CD4-positive, alpha-beta T cell treated with Interleukin-17A for 1 hour (primary cell): ENCODE measurements at places on chromosomes 2 and 18.

DNA sequence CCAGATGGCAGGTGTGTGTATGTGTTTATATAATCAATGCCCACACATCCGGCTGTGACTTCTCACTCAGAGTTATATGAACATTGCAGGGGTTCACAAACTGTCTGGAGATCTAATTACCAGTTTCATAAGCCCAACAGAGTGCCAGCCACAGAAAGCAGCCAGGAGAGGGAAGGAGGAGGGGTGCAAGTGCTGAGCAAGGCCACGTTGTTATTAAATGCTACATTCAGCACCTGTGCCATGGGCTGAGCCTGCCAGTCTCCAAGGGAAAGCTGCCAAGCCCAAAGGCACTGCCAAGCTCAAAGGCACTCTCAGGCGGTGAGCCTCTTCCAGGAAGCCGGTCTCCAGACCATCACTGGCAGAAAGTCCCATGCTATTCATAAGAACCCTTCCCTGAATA, 17.4 kb downstream of the XDH start:
- DNase-seq: no peak

GRCh38 chr18:5457462-5457957, 86.3 kb downstream of the EPB41L3 start:
- DNase-seq: no peak

GRCh38 chr2:177675825-177676224, 283.3 kb downstream of the AGPS start:
- DNase-seq: no peak

DNA sequence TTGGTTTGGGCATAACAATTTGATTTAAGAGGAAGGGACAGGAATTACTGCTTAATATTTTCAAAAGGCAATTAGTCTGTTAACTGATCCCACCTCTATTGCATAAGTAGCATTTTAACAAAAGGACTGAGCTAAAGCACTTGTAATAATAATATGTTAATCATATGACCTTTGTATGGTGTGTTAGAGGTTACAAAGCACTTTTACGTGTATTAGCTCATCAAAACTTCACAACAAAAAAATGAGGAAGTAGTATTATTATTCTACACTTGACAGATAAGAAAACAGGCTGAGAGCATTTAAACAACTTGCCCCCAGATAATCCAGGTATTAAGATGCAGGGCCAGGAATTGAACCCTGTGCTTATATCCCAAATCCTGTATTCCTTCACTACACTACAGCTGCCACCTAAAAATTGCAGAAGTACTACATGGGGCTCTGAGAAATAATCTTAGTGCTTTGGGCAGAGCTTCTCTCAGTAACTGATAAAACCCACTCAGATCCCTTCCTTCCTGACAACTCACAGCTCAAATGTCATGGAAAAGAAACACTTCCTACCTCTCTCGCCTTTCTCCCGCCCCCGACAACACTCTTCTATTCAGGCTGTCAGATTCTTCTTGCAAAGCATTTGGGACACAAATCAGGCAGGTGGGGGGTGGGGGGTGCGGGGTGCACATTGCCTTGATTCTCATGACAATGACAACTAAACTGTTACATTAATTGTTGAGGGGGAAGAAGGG, 20.7 kb upstream of the KCTD1 start:
- no peak for DNase-seq

- DNase-seq: no peak
Measured at GRCh38 chr18:31050635-31051034, 8.1 kb upstream of the DSC3 start.

DNA sequence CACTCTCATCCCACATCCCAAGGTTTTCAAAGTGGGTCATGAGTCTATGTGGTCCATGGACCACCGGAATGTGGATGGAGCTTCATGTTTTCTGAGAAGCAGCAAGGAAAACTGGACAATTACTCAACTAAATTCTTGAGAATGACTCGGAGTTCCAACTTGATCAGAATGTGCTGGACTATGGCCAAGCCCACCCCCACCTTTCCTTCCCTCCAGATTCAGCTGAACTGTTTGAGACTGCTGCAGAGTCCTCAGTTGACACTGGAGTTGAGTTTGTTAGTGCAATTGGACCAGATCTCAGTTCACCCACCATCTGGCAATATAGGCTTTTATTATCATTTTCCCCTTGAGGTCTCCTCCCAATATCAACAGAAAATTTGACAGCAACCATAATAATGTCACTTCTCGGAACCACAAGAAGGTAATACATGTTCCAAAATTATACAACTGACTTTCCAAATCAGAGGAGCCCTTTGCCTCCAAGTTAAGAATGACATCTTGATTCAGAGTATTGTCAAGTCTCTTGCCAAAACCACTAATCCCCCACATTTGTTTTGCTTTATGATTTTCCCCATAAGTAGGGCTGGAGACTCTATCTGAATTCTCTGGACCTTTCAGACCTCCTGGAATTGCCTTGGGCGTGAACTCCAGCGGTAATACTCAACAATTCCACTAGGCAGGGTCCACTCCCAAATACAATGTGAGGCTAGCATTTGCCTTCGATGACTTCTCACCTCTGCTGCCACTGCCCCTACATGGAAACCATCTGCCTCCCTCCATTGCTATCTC, 8.8 kb downstream of the COL4A4 start:
- no peak for DNase-seq

- DNase-seq: no peak
Measured at GRCh38 chr18:65202091-65202490, 548.7 kb upstream of the CDH7 start.

- no peak for DNase-seq
Measured at GRCh38 chr2:9757501-9758264, 85.6 kb upstream of the TAF1B start.

DNA sequence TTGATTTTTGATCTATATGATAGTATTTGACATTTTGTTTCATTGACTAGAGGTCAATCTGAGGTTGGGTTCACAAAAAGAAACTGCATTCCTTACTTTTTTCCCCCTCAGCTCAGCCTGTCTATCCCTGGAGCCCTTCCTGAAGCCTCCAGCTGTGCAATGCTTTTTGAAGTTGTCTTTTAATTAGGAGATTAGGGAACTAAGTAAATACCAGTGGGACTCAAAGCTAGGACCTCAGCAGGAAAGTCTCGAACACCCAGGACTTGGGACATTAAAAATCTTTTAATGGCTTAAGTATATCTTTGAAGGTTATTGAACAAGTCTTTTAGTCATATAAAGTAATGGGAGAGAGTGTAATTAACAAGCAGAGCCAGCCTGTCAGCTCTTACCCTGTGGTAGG, 220.2 kb downstream of the PDE11A start:
- DNase-seq: no peak

DNA sequence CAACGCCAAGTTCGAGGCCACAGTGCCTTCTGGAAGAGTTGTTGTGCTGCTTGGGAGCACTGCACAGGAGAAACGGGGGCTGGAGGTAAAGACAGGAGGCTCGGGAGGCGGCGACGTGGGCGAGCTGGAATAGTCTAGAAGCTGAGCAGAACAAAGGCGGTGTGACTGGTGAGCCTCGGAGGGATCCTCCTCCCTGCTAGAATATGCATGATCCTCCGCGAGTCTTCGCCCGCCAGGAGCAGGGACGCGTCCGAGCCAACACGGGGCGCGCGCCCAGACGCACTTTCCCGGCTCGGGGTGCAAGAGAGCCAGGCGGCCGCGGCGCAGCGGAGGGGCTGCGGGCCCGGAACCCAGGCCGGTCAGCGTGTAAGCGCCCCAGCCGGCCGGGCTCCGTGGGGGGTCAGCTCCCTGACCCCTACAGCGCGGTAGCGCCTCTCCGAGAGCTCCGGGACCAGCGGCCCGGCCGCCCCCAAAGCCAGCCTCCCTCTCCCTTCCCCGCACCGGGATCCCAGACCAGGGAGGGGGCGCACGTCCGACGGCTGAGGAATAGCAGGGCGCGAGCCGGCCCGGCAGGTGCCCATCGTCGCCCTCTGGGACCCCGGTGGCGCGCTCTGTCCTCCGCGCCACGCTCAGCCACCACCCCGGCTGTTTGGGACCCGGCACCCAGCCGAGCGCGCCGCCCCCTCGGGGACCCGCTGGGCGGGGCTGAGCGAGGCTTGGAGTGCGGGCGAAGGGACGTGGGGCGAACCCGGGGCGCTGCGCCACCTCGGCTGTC, 62.5 kb downstream of the GNAL start:
- DNase-seq: no peak

- no peak for DNase-seq
Measured at GRCh38 chr2:125386074-125386473, 1269.9 kb upstream of the GYPC start.

- DNase-seq: no peak
Measured at GRCh38 chr2:41400088-41400665, 647.6 kb upstream of the PKDCC start.

GRCh38 chr2:105775809-105776559, 31.3 kb downstream of the NCK2 start:
- peak; percentile 59 for DNase-seq

GRCh38 chr18:78642296-78642951, 337.2 kb upstream of the SALL3 start:
- DNase-seq: no peak

DNA sequence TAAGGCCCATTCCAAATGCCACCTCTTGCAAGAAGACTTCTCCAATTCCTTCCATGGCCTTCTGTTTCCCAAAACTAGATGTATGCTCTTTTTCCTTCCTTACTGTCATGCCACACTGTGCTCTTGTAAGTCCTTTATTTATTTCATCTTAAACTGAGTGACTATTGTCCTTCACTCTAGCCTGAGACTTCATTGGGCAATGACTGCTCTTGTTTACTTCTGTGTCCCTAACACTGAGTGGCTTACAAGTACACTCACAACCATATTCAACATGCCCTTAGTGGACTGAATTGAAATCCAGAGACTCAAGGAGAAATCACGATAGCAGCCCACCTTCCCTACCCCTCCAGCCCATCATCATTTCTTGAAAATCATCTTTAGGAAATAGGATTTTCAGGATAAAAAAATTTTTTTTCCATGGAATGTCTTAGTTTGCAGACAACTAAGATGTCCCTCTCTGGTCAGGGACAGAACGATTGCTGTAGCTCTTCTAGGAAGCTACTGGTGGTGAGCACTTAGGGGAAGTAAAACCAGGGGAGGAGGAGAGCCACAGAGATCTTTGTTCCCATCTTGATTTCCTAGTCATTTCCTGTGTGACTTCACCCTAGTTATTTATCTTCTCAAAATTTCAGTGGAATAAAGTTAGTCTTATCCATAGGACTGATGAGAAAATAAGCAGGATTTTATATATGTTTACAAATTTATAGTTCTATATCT, 80.7 kb downstream of the CYRIA start:
- DNase-seq: no peak

DNA sequence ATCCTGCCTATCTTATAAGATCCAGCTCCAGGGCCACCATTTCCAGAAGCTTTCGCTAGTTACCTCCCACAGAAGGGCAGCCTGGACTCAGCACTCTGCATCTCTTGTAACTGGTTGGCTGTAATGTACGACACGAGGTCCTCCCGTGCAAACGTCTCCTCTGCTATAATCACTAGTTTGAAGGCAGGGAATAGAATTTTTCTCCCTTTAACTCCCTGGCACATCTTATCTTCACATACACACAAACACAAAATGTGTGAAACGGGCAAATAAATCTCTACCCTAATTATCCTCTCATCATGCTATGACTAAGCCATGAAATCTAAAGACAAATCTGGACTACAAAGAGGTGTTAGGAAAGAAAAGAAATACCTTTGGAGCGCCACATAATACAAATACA, 36.8 kb downstream of the RNU4ATAC start:
- no peak for DNase-seq

DNA sequence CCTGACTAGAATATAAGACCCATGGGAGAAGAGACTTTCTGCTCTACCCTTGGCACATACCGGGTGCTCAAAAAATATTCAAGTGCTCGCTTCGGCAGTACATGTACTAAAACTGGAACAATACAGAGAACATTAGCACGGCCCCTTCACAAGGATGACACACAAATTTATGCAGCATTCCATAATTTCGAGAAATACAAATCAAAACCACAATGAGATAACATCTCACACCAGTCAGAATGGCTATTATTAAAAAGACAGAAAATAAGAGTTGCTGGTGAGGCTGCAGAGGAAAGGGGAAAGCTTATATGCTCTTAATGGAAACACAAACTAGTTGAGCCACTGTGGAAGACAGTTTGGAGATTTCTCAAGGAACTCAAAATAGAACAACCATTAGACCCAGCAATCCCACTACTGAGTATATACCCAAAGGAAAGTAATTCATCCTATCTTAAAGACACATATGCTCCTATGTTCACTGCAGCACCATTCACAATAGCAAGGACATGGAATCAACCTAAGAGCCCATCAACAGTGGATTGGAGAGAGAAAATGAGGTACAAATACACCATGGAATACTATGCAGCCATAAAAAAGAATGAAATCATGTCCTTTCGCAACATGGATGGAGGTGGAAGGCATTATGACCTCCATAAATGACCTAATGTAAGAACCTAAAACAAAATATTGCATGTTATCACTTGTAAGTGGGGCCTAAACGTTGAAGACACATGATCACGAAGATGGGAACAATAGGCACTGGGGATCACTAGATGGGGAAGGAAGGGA, 71.6 kb upstream of the CYP1B1 start:
- DNase-seq: no peak

DNA sequence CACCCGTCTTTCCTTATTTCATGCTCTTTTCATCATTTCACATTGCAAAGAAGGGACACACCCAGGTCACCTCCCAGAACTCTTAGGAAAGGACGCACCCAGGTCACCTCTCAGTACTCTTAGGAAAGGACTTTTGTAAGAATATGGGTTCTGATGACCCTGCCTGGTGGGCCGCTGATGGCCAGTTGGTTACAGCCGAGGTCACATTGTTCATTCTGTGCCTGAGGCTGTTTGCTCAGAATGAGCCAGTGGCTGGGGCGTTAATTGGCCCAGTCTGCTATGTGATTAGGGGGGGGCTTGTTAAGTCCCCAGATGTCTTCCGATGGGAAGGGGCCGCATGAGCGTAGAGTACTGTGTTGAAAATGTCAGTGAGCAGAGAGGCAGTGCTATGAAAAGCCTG, 9.4 kb downstream of the MLPH start:
- DNase-seq: no peak

DNA sequence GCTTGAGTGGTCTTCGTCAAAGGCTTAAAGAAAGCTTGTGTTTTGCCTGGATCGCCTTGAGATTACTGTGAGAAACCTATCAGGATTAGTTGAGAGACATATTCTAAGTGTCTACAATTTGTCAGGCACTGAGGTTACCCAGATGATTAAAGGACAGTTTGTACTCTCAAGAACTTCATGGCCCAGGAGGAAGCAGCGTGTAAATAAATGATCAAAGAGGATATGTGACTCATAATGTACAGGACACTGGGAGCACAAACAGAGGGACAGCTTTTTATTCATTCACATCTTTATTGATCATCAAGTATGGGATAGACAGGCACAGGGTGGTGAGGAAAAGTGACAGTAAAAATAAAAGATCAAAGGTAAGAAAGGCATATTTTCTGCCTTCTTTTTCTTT, 152.6 kb upstream of the FSHR start:
- no peak for DNase-seq

DNA sequence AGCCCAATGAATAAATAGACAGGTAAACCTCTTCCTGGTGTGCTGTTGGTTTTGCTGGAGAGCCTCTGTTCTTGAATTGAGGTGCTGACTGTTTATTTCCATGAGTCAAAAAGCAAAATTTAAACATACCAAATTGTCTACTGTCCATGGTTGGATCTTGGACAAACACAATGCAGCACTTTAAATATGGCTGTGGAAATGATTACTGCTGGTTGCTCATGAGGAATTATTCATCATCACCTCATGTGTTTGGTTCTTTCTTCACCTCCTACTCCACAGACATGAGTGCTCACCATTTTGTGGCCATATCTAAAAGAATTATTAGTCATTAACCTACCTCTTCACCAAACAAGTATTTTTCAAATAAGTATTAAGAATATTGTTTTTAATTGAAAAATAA, 85.3 kb upstream of the GALNT5 start:
- DNase-seq: no peak

- no peak for DNase-seq
Measured at GRCh38 chr2:131145040-131145439, 39.9 kb downstream of the PLEKHB2 start.
